ENCODE measurements at places on chromosomes 12 and 14. TPM values are rescaled to one million over a fixed set of nuclear protein-coding genes. Genes with fewer than 3 reads are reported as not detected.

- no peak for DNase-seq
These were observed 80.1 kb downstream of the IRF2BPL start for GRCh38 chr14:76948213-76948947.

GRCh38 chr14:99754141-99755067 lies 38.8 kb upstream of the EML1 start:
- no peak for DNase-seq

TIMELESS gene
- 61.9 TPM for total RNA-seq

PTPRR gene
- not detected for total RNA-seq

Measured in CD8-positive, alpha-beta memory T cell (primary cell).